GM13977 (cell line): ENCODE measurements at places on chromosomes 3 and 15.
A peak's percentile ranks its signal among the peaks of the same experiment; 100 is the strongest.

DNA sequence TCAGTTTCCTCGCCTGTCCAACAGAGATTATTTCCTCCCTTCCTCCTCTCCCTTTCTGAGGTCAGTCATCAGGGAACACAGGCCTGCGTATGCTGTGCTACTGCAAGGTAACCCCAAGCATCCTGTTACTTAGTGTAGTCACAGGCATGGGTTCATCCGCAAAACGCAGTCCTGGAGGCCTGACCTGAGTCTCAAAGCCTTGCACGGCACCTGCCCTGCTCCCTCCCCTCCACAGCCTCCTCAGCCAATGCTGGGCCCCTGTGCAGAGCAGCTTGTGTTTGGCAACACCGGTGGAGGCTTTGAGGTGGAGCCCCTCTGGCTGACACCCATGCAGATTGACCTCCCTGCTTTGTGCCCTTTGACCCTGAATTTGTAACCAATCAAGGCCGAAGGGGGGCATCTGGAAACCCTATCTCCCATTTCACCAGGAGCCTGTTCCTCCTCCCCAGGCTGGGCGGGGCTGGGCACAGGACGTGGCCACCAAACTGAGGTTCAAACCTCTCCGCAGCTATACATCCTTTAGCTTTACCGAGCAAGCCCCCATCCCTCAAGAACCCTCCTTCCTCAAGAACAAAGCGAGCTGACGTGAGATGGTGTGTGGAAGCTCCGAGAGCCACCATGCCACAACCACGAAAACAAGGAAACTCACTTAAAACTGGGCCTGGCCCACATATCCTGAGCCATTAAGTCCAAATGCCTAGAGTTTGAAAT lies 21.5 kb downstream of the TKT start:
- DNase-seq, result no peak

DNA sequence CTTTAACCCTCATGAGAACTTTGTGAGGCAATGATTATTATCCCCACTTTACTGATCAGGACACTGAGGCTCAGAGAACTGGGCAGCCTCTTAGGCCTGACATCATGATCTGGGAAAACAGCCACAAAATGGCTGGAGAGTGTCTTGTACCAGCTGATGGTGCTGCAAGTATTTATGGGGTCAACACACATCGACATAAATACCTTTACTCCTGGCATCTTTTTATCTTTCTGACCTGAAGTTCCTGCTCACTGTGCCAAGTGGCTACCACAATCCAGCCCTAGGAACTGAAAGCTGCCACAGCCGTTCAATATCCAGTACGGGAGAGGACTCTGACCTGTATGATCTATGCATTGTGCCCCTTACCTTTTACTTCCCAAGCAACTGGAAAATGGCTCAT lies 29.2 kb upstream of the MUC13 start:
- no peak for DNase-seq

DNA sequence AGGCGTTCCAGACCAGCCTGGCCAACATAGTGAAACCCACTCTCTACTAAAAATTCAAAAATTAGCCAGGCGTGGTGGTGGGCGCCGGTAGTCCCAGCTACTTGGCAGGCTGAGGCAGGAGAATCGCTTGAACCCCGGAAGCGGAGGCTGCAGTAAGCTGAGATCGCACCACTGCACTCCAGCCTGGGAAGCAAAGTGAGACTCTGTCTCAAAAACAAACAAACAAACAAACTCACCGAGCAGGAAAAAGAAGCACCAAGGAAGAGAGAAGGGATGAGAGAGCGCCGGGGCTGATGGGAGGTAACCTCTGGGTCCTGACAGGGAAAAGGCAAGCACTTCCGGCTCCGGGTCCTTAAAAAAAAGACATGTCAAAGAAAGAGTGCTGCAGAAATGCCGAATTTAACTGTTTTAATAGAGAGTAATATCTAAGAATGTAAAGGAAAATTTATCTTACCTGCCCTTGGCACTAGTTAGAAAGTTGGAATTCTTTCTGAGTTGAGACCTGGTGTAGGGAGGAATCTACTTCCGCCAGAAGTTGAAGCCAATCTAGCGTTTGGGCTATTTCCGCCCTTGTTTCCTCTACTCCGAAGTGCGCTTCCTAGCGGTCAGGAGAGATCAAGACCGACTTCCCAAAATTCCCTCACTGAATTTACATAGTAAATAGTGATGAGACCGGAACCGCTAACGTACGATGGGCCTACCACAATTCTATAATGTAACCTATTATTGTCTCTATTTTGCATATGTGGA lies 29.1 kb downstream of the EFCAB12 start:
- peak; percentile 85 for DNase-seq

- no peak for DNase-seq
Measured at GRCh38 chr3:189393598-189393997, 221.8 kb downstream of the TPRG1 start.
